ENCODE measurements at places on chromosomes 5 and 9.

- no peak for DNase-seq
Measured at GRCh38 chr9:73577848-73578247, 426.2 kb downstream of the ANXA1 start.

DNA sequence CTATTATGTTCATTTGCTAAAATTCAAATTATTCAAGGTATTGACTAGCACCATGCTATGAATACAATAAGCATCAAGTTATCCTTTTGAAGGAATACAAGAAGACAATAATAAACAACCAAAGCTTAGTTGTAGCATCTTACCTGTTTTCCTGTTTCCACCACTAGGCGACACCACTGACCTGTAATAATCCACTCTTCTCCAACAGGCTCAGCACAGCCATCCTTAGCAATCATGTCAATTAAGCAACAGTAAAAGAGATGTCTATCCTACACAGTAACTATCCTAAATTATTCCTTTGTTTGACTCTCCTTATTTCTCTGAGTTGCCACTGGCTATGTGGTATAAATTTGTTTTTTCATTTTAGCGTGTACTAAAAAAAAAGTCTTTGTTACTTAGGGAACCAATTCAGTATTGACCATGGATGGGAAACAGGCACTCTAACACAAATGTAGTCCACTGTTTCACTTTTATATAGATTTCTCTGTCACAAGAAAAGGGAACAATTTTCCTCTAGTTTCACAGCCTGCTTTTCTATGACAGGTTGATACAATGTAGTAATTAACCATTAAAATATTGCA, 46.2 kb downstream of the PCA3 start:
- DNase-seq, result peak; percentile 61

DNA sequence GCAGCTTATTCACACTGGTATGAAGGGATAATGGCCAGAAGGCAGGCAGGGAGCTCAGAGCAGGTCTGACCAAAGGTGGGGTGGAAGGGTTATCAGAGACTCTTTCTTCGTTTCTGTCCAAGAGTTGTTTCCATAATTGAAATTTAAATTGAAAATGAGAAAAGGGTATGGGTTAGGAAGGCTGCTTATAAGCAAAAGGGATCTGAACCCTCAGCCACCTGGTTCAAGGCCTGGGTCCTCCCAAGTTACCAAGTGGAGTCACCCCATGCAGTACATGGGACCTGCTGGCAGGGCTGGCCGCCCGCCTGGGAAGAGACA, 17.8 kb downstream of the EEIG1 start:
- DNase-seq, result no peak

GRCh38 chr5:58921159-58921558, 338.3 kb downstream of the RAB3C start:
- no peak for DNase-seq

DNA sequence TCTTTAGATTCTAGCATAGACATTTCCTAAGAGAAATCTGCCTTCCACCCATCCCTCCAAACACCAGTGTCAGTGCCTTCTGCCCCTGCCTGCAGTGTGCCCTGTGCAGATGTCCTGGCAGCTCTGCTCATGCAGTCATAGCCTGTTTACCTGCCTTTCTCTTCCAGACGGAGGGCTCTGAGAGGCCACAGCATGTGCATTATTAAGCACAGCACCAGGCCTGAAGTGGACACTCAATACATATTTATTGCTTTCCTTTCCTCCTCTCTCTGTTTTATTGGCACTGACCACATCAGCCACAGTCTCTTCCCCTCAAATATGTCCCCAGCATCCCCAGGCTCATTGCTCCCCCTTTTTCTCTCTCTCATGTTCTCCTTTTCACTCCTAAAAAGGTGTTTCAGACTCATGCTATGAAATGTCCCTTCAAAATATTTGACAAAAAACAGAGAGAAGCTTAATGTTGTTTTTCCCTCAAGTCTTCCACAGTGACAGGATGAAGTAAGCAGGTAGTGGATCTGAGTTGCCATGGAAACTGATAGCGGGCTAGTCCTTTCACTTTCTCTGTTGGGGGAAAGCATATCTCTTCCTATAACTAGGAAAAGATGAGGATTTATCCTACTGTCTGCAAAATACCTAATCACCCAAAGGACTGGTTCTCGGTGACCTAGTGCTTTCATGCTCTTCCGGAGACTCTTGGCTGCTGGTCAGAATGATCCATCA, 100.9 kb downstream of the ATP10B start:
- no peak for DNase-seq

- DNase-seq, result no peak
Measured at GRCh38 chr5:44807269-44807668, 1.5 kb upstream of the MRPS30 start.

GRCh38 chr9:4010309-4010708, 289.6 kb downstream of the GLIS3 start:
- DNase-seq, result no peak

DNA sequence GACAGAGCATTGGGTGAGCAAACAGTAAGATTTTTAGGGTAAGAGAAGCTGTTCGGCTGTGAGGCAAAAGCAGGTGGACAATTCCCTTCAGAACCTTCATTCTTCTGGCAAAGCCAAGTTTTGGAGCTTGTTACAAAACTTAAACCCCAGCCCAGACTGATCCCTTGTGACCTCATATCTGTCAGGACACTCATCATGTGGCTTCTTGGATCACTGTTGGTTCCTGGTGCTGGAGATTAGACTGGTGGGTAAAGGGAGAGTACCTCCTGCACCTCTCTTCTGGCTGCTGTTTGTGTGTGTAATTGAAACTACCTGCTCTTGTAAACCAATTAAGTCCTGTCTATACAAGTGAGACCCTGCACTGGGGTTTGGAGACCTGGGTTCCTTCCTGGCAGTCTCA, 21.0 kb downstream of the LARP1 start:
- no peak for DNase-seq

DNA sequence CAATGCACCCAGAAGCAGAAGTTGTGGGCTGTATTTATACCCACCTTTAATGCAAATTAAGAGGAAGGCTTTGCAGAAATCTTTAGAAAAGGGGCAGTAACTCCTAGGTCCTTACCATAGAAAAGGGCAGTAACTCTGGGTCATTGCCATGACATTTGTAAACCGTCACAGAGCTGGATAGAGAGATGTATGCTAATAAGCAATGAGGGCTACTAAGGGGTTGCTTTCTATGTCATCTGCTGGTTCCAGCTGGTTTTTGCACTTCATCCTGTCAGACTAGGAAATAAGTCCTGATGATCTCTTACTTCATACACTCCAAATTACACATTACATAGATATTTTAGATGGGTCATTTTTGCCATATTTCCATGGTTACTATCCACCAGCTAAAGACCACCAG, 299.1 kb upstream of the TYRP1 start:
- no peak for DNase-seq

GRCh38 chr9:111197256-111197655, 132.8 kb downstream of the OR2K2 start:
- DNase-seq, result no peak
